ENCODE measurements at places on chromosomes 7 and 10. TPM values are rescaled to one million over a fixed set of nuclear protein-coding genes. Genes with fewer than 3 reads are reported as not detected.

DNA sequence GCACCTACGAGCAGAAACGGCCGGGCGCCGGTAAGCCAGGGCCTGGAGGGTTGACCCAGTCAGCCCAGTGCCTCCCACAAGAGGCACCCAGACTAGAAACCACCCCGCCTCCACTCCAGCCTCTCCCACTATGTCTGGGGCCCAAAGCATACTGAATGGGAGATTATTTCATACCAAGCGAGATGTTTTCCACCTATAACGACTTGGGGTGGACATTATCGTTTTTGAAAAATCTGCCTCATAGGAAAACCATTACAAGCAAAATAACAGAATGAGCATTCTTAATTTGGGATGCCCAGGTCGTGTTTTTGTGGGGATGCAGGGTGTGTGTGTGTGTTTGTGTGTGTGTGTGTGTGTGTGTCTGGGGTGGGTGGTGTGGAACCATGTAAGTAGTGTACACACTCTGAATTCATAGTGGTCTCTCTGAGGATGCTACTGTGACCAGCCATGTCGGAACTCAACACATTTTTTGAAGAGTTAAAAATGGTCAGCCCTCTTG, 1.6 kb downstream of the HOXA6 start:
- no peak for DNase-seq

- no peak for DNase-seq
These were observed 108.7 kb downstream of the DIP2C start for GRCh38 chr10:580778-581177.

DNA sequence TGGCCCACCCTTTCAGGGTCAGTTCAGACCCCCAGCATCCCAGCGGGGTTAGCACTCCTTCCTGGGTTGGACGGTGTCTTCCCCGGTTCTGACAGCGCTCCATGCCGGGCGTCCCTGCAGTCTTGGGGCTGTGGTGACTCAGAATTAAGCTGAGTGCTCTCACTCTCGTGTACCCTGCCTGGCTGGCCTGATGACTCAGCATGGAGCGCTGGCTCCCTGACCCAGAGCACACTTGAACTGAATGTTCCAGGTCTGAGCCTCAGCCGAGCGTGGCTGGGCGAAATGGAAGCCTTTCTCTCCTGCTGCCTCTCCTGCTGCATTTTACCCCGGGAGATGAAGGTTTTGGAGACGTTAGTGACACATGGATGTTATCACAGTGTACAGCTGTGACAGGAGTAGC, 7.1 kb downstream of the BAG3 start:
- DNase-seq, result no peak

DNA sequence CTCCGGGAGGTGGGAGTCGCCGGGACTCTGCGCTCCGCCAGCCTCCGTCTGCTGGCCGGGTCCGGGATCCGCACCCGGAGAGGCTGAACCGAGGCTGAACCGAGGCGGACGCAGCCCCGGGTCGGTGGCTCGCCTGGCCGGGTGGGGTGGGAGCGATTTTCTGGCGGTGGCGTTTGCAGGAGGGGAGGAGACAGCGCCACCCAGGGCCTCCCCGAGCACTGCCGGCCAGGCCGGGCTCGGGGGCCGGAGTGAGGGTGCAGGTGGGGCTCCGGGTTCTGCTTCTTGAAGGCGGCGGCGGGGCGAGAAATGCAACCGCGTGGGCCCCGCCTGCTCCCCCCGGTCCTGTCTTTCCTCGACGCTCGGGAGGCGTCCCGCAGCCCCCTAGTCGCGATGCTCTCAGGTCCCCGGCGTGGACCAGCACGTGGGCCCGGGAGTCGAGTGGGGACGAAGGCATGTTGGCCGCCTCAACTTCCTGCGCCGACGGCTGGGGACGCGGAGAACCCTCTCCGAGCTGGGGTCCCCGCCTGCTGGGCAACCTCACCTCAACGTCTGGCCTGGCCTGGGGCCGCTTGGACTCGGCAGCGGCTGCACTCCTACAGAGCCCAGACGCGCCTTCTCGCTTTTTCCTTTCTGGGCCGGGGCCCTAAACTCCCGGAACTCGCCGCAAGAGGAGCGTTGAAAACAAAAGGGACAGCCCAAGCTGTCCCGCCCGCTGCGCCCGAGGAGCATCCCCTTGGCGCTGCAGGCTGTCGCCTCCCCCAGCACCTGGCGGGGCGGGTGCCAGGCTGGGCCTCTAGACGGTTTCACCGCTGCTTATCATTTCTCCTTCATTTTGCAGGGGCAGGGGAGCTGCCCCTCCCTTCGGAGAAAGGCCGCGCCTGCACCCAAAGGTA, 25.2 kb upstream of the VAX1 start:
- no peak for DNase-seq

DNA sequence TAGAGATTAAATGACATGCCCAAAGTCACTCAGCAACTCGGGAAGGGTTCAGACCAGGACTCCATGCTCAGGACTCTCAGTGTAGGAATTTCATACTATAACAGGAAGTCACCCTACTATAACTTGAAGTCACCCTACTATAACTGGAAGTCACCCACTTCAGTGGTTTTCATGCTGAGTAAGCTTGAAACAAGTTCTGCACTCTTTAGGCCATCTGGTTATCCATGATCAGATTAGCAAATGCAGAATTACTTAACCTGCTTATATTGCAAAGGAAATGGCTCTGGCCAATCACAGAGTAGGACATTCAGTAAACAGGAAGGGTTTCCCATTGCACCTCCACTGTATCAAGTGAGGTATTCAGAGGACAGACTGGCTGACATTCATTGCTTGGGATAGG, 1240.4 kb downstream of the GATA3 start:
- DNase-seq, result no peak

KEL gene
- 0.44 TPM for total RNA-seq

ZNF775 gene
- 14.7 TPM for total RNA-seq

DNA sequence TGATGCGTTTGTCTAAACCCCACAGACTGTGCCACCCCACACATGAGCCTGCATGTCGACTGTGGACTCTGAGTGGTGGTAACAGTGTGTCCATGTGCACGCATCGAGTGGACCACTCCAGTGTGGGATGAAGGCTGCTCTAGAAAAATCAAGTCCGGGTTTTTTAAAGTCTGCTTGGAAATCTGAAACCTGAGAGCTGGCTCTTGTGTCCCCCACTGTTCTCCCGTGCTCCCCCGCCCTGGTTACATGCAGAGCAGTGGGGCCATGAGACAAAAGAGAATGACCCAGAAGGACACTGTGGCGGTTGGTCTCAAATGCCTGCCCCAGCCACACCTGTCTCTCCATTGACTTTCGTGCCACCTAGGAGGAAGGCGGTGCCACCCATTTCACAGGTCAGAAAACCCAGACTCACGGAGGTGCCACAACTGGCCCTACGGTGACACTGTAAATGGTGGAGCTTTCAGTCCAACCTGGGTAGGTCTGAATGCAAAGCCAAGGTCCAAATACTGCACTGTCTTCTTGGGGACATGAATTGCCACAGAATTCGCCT, 27.3 kb upstream of the PWWP2B start:
- no peak for DNase-seq

- DNase-seq, result no peak
These were observed 14.1 kb downstream of the SEM1 start for GRCh38 chr7:96695581-96695980.

- no peak for DNase-seq
These were observed 1.8 kb downstream of the HOXA10 start for GRCh38 chr7:27172315-27172774.

Data from Panc1 (cell line).